HuH-7 (cell line): ENCODE measurements at places on chromosomes 12 and 14.

DNA sequence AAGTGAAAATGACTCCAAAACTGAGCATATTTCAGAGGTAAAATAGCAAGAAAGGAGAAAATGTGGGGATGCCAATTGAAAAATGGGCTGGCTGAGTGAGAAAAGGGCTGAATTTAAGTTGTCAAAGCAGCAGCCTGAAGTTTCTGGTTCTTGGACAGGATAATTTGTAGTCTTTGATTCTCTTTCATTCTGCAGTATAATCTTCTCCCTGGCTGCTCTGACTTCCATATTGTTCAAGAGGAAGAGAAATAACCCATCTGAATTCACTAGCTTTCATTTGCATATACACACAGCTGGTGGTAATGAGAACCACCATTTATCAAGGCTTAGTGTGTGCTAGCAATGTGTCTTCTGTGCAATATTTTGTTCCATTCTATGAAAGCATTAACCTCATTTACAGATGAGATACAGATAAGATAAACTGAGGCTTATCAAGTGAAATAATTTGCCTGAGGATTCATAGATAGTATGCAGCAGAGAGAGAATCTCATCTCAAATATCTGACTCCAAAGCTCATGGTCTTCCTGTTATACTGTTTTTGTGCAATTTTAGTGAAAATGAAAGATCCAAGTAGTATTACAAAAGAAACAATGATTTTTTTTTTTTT is 184.2 kb downstream of the TMTC2 start:
- no peak for DNase-seq

DNA sequence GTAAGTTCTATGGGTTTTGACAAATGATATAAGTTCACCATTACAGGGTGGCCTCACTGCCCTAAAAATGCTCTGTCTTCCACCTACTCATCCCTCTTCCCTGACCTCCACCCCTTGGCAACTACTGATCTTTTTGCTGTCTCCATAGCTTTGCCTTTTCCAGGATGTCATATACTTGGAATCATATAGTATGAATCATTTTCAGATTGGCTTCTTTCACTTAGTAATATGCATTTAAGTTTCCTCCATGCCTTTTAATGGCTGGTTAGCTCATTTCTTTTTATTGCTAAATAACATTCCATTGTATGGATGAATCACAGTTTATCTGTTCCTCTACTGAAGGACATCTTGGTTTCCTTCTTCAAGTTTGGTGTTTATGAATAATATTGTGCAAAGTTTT is 14.0 kb upstream of the PEX5 start:
- no peak for DNase-seq

GRCh38 chr14:86770186-86770585 is 1222.8 kb downstream of the GALC start:
- no peak for DNase-seq

DNA sequence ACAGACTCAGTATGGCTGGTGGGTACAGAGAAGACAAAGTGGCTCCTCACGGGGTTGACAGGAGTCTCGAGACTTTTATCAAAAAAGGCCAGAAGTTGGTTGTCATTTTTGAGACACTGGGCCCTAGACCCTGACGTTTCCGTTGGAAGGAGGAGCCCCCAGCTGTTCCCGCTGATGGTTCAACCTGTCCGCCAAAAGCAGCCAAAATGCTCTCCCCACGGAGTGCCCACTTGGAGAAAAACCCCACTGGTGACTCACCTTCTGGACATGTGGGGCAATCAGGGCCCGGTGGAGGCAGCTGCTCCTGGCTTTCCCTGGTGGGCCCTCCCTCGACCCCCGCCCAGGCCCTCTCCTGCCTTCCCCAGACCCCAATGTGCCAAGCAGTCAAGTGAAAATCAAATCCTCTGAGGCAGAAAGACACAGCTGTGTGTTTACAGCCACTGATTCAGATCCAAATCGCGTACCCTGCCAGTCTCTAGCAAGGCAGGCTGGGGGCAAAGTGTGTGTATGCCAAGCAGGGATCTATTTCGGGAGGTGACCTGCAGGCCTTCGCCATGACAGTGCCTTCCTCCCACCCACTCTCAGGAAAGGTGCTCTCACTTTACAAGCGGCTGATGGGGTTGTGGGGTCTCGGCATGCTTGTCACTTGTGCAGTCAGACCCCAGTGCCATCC is 347.4 kb downstream of the DPF3 start:
- DNase-seq, result no peak

DNA sequence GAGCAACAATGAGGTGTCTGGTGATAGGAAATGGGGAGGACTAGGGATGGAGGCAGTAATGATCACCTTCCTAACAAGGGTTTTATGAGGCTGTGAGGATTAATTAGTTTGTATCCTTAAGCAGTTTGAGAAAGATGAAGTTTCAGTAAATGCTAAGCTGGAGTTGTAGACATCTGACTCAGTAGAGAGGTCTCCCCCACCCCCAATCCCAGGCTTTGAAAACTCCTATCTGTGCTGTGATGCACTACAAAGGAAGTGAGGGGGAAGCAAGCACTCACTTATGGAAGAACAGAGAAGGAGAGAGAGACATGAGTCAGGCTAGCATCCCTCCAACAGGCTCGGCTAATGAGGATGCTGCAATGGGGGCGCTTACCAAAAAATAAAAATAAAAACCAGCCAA is 5.5 kb upstream of the BCL11B start:
- no peak for DNase-seq

- DNase-seq, result no peak
Measured at GRCh38 chr12:4649358-4649661, 396 bp downstream of the NDUFA9 start.

- no peak for DNase-seq
Measured at GRCh38 chr12:6605421-6606330, 1.5 kb downstream of the CHD4 start.

- DNase-seq, result no peak
Measured at GRCh38 chr12:120109570-120110267, 6.8 kb downstream of the RAB35 start.

DNA sequence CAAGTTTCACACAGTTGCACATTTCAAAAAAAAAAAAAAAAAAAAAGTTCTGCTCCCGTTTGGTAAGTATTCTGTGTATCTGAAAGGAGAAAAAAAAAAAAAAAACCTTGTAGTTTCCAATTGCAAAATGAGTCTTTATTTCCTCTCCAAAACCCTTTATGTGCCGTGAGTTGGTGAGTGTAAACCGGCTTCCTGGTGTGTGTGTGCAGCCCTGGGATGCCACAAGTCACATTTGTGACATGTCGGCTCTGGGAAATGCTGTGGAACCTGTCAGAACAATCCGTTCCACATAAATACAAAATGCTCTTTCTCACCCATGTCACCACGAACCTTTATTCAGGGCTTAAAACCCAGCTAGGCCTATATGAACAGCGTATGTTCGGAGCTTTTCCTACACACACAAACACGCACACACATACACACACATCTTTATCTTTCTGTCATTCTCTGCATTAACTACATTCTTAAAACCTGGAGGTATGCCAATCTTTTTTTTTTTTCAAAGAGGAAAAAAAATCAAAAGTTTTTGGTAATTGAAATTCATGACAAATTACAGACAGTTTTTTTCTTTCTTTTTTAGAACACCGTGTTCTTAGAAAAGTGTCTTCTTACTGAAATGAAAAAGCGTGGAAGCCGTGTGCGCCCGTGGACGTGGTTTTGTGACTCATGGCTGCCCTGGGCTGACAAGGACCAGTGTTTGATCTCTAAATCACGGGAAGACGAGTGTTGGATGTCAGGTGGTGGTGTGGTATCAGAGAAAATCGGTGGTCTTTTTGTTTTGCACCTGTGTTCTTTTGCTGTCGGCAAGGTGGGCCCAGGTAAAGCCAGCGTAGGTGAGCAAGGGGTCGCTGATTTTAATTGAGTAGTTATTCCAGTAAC is 612.0 kb downstream of the VRK1 start:
- DNase-seq, result no peak

DNA sequence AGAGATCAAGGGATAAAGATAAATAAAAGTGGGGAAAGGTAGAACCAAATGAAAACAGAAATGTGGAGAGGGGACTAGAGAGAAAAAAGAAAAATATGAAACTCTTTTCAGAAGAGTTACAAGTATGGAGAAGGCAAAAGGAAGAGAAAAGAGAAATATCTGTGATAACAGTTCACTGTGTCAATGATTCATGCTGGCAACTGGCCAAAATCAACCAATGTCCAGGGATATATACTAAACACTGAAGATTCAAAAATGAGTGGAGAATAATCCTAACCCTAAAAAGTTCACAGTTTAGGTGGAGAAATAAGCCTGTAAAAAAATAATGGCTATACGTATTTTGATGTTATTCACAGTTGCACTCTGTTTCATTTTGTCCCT is 372.3 kb upstream of the KITLG start:
- DNase-seq, result no peak

DNA sequence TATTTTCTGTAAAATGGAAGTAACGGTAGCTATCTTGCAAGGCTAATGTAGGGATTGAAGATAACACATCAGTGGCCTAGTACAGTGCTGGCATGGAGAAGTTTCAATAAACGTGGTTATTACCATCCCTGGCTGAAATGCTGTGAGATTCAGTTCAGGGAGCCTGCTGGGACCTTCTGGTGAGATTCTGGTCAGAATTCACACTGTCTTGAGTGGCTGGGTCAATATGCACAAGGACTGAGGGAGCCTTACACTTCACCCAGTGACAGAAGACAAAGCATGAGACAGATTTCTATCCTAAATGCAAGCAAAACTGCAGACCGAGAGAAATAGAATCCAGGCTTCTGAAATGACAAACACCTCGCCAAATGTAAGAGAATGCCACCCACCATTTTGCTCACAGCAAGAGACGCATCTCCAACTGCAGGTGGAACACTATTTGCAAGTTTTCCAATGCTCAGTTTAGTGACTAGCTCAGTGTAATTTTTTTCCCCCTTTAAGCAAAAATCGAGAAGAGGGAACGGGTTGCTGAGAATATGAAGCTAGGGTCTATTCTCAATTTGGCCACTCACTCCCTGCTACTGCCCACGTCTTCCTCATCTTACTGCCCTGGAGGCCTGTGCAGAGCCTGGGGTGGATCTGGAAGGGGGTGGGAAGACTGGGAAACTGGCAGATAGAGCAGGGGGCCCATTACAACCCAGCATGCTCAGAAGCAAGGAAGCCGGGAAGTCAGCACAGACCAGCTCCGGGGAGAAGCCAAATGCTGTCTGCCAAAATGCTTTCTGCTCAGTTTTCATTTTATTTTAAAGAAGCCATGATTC is 201.3 kb downstream of the TTC7B start:
- no peak for DNase-seq

DNA sequence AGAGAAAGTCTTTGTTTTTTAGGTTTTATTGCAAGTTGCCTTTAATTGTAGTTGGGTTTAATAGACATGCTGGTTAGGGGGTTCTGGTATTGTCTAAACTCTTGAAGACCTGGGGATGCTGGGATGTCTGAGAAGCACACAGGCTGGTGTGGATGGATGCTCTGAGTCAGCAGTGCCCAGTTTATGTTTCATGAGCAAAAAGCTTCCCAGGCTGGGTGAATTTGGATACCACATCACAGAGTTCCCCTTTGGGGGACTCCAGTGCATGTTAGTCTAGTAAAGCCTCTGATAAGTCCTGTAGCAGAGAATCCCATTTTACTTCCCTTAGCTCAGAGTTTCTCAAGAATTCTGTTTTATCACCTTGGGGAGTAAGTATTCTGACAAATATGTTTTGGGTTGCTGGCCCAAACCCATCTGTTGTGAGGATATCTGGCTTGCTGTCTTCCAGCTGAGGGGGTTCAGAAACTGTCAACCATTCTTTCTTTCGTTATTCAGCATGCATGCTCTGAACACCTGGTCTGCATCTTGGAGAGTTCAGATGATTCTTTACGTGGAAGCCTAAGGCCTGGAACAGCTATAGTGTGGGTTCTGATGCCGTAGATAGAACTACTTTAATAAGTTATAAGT is 509.1 kb downstream of the VRK1 start:
- no peak for DNase-seq

GRCh38 chr12:105351523-105351922 is 21.0 kb downstream of the C12orf75 start:
- DNase-seq, result no peak

DNA sequence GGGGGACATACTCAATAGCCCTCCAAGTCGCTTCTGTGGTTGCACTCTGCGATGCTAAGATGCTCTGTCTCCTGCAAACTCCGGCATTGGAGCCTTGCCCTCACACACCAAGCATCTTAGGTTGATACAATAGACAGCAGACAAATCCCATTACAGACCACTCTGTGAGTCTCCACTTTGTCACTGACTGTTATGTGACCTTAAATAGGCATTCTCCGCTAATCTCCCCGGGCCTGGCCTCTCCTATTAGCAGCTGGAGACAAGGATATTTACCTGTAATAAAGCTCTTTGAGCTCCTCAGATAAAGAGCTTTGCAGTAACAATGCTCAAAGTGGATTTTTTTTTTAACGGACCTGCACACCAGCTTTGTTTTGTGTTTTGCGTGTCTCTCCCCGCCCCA is 479.7 kb upstream of the TBX3 start:
- no peak for DNase-seq

GRCh38 chr12:9794484-9795093 is 32.7 kb upstream of the KLRF1 start:
- no peak for DNase-seq

- peak; percentile 53 for DNase-seq
Measured at GRCh38 chr12:12803186-12803585, 10.0 kb upstream of the DDX47 start.

GRCh38 chr12:88539893-88540292 is 40.4 kb downstream of the KITLG start:
- DNase-seq, result no peak

DNA sequence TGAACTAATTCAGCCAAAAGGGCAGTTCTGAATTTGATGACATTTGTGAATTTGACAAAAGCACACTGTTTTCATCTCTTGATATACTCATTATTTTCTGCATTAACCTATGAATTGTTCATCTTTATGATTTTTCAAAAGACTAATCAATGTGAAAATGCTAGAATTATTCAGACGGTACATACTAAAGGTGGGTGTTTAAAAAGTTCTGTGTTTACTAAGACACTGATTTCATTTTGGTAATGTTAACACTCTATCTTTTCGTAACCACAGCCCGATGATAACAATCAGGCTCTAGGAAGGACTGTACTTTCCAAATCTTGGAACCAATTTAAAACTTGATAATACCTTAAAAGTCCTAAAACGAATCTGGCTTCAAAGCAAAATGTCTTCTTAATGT is 9.4 kb downstream of the AKAP5 start:
- no peak for DNase-seq

DNA sequence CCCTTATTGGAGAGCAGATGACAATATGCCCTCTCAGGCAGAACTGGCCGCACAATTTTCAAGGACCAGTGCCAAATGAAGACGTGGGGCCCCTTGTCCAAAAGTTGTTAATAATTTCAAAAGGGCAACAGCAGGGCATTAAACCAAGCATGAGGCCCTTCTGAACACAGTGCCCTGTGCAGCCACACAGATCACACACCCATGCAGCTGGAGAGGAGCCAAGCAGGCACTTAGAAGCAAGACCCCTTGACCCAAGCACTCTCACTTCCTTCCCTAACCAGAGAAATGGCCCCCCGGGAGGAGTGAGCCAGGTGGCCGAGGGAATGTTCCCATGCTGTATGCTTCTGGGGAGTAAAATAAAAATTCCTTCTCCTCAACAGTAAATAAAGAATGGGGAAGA is 114.0 kb upstream of the TMPO start:
- no peak for DNase-seq
